ENCODE measurements at places on chromosomes 2 and 18. TPM values are rescaled to one million over a fixed set of nuclear protein-coding genes. Genes with fewer than 3 reads are reported as not detected.

DNA sequence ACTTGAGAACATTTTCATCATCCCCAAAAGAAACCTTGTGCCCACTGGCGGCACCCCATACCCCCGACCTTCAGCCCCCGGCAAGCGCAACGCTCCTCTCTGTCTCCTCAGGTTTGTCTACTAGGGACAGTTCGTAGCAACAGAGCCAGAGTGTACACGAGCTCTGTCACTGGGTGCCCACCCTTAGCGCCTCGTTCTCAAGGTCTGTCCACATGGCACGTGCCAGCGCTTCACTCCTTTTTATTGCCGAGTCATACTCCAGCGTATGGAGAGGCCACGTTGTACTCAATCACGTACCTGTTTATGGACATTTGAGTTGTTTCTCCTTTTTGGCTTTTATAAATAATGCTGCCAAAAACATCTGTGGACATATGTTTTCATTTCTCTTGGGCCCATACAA is 30.3 kb upstream of the GPC1 start:
- no peak for DNase-seq

DNA sequence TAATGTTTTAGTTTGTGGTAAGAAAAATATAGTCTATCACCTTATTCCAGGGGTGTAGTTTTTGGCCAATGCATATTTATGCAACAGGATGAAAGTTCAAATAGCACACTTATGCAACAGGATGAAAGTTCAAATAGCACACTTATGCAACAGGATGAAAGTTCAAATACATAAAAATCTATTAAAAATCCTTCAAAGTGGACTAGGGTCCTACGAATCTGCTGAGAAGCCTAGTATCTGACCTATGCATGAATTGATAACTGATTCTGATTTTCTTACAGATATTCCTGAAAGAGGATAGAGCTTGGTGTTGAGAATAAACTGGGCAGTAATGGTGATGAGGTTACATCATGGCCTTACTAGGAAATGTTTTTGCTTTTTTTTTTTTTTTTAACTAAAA is 2.8 kb downstream of the PECR start:
- DNase-seq: no peak

- peak; percentile 13 for DNase-seq
These were observed 152.0 kb downstream of the SRBD1 start for GRCh38 chr2:45458909-45459563.

GRCh38 chr2:191620144-191620543 is 57.8 kb upstream of the NABP1 start:
- no peak for DNase-seq

The SLC5A6 gene
- total RNA-seq: 48.9 TPM

The UGT1A6 gene
- not detected for total RNA-seq
